MG63 (cell line): ENCODE measurements at places on chromosomes 11 and 22. TPM values are rescaled to one million over a fixed set of nuclear protein-coding genes. Genes with fewer than 3 reads are reported as not detected.

The F2 gene
- 0.46 TPM in 1 of 2 replicates, not detected in the other for total RNA-seq

The SLC22A8 gene
- total RNA-seq = not detected in 2 replicates

The MN1 gene
- total RNA-seq = 1.4 and 1.9 TPM in 2 replicates

DNA sequence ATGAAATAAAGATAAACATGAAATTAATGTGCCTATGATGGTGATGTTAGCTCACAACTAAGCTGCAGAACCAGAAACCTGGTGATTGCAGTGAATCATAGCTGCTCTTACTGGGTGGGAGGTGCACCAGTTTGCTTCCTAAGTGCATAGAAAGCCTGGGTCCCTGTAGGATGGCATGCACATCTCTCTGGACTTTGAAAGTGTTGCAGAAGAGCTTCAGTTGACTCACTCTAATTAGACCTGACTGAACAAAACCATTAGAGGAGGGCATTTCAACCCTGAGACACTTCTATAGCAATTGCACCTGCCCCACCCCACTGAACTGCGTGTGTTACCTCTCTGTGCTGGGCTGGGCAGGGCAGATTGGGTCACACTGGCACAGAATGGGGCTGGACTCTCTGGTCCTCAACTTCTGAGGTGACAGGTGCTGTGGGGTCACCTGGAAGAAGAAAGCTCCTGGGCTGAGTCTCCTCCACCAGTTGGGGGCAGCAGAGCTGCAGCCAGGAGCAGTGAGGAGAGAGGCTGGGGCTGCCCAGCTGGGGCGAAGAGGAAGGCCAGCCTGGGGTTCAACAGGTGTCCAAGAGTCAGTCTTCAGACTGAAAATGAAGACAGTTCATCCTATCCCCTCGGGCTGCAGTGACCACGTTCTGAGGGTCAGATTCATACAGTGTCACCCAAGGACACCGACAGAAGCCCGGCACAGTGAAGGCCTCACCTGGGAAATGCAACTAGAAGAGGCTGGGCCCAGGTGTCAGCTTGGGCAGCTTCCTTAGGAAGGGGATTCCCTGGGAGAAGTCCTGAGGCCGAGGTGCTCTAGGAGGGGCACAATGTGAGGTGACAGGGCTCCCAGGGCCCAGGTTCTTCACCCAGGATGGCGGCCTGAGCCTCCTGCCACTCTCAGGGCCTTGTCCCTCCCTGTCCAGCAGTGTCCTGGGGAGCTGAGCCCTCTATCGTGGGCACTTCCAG, 58.1 kb downstream of the GGTLC2 start:
- DNase-seq = no peak
